ENCODE measurements at places on chromosomes 1 and 21. TPM values are rescaled to one million over a fixed set of nuclear protein-coding genes. Genes with fewer than 3 reads are reported as not detected.

SLAMF8 gene
- 0.10 TPM for polyA plus RNA-seq

CPTP gene
- polyA plus RNA-seq, result 31.3 TPM

SLC5A3 gene
- polyA plus RNA-seq, result 0.70 TPM

TRIM17 gene
- 0.03 TPM for polyA plus RNA-seq

DPT gene
- 15.8 TPM for polyA plus RNA-seq

CENPF gene
- polyA plus RNA-seq, result 0.04 TPM

LCE1B gene
- not detected for polyA plus RNA-seq

SPATA21 gene
- polyA plus RNA-seq, result 0.44 TPM

DNA sequence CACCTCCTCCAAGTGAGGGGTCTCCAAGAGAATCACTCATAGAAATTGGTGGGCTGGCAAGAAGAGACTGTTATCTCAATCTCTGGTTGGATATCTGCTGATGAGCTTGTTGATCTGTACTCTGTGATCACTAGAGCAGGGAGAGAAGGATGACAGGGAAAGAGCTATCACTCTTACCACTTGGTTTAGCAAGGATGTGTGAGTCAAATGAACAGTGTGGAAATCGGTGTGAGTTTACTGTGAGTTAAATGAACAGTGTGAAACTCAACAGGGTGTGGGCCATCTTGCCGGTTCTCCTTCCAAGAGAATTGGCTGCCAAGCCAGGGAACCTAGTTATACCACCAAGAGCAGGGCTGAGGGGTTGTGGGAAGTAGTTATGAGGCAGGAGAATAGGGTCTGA is 33.3 kb upstream of the CD1D start:
- no peak for DNase-seq

DNA sequence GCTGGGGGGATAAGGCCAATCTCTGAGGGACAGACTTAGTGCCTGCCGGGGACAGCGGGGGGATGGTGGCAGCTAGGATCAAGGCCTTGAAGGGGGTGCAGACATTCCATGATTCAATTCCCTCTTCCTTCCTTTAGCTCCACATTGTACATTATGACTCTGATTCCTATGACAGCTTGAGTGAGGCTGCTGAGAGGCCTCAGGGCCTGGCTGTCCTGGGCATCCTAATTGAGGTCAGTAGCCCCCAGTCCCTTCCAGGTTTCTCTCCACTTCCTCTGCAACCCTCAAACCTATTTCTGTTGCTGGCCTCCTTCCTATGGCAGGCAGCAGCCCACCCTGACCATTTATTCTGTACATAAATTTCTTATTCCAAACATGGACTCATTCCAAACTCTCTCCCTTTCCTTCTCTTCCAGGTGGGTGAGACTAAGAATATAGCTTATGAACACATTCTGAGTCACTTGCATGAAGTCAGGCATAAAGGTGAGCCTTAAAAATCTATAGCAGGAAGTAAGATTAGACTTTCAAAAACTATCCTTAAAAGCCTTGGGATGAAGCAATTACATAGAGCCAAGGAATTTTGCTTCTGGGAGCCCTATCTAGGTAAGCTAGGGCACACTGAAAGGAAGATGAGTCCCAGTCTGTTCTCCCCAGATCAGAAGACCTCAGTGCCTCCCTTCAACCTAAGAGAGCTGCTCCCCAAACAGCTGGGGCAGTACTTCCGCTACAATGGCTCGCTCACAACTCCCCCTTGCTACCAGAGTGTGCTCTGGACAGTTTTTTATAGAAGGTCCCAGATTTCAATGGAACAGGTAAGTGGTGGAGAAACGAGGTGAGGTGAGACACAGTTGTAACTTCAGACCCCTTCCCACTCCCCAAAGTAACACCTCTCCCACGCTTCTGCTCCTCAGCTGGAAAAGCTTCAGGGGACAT is 5.1 kb downstream of the CA14 start:
- no peak for DNase-seq

DNA sequence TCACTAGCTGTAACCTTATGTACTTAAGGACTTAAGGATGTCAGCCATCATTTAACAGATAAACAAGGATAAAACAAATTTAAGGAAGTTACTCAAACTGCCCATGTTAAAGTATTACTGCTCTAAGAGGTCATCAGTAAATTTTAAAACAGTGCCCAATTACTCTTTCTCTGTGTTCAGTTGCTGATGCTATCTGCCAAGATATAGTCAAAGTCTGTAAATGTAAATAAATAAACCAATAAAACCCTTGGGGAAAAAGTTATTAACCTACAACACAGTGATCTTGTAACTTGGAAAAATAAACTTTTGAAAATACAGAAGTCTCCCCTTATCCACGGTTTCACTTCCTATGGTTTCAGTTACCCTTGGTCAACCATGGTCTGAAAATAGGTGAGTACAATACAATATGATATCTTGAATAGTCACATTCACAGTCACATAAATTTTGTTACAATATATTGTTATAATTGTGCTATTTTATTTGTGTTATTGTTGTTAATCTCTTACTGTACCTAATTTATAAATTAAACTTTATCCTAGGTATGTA is 501.8 kb downstream of the LMO4 start:
- DNase-seq, result no peak

DNA sequence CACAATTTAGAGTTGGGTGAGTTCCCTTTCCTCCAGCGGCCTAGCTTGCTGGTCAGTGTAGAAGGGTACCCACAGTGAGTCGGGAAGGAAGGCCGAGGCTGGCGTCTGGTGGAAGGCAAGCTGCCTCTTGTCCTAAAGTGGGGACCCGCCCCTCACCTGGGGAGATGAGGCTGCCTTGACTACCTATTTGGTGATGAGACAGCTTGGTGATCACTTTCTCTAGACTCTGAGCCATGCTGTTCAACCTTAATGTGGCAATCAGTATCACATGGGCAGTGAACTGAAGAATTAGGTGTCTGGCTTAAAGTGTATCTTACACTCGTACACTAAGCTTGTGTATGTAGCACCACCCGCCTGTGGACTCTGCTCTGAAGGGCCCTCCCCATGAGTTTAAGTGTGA is 100.7 kb downstream of the COLGALT2 start:
- no peak for DNase-seq

- DNase-seq, result no peak
These were observed 25.6 kb upstream of the GUCA2A start for GRCh38 chr1:42189931-42190853.

- DNase-seq, result no peak
These were observed 556.5 kb downstream of the PTBP2 start for GRCh38 chr1:97277891-97278654.

GRCh38 chr1:104718752-104719151 is 969.1 kb downstream of the AMY1C start:
- no peak for DNase-seq

DNA sequence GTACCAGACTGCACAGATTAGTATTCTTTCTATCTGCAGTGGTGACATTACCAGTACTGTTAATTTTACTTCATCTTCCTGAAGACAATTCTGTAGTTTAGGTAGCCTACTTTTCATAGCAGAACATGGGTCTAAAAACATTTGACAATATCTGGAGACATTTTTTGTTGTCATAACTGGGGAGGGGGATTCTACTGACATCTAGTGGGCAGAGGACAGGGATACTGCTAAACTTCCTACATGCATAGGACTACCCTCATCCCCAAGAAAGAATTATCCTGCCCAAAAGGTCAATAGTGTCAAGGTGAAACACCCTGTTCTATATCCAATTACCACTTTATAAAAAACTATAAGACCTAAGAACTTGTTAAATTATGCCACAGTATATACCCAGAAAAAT is 3.4 kb upstream of the ARHGAP29 start:
- DNase-seq, result no peak

Measured in psoas muscle (tissue), 8 donors.